ENCODE measurements at places on chromosomes 1 and 21.

DNA sequence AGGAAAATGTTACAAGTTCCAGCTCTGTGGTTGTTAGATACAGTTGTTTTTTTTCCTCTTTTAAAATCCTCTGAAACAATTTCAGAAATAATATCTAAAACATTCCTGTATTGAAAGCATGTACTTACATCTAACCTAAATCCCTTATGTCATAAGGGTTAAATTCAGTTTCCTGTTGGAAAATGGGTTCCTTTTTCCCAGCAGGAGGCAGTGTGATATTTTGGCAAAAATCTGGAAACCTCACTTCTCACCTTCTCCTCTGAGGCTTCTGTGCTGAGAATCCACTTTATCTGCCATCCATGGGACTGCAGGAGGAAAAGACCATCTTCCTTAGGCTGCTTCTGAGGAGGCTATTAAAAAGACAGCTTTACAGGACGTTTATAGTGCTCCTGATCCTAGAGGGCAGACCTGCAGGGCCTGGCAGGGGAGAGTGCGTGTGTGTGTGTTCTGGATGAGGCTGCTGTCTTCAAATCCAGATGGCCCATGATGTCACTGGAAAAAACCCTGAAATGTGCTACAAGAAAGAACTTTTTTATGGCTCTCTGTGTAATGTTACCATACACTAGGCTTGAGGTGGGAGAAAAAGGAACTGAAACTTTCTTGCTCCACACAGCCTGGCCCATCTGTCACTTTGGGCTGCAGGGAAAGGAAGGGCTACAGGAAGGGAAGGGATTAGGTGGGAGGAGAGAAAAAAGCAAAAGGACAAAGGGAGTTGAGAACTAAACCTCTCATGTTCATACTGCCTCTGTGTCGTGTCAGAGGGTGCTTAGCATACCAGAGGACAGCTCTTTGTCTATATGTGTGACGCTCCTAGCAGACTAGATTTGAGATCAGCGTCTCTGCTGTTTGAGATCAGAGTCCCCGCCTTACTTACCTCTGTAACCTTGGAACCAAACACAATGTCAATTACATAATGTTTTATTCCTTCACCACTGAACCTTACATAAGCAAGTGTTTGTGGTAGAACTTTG, 379.2 kb upstream of the SPAG17 start:
- no peak for DNase-seq

- DNase-seq: no peak
These were observed 38.6 kb downstream of the LHX4 start for GRCh38 chr1:180268556-180269075.

DNA sequence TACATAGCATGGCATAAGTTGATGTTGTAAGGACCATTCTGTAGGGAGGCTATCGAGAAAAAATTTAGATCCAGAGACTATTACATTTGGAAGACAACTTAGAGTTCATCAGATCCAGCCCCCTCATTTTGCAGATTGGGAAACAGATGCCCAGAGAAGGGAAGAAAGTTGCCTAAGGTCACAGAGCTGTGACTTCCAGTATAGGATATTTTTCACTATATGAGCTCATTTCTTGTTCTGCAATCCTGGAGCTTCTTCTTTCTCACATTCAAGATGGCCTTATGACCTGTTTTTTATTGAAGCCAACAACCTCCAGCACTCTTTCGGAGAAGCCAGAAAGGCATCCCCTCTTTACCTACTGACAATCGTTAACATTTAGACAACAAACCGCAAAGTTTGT, 421.8 kb upstream of the PLXNA2 start:
- no peak for DNase-seq

- DNase-seq: no peak
These were observed 11.8 kb downstream of the PDPN start for GRCh38 chr1:13595411-13595810.

GRCh38 chr1:66503841-66504470, 30.0 kb upstream of the SGIP1 start:
- DNase-seq: no peak

DNA sequence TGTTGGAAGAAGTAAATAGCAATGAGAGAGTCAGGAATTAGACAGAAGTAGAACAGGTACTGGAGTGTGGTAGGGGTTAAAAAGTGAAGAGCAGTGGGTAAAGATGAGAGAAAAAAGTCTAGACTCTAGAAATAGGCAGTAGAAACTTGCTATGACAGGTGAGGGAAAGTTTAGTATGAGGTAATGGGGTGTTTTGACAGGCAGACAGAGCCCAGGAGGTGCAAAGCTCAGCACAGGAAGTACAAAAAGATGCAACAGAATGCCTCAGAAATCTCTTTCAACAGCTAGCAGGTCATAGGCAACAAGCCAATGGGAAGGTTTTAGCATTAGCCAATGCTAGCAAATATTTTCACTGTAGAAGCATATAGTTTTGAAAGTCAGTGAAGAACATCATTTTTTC, 319.1 kb upstream of the SGIP1 start:
- no peak for DNase-seq

DNA sequence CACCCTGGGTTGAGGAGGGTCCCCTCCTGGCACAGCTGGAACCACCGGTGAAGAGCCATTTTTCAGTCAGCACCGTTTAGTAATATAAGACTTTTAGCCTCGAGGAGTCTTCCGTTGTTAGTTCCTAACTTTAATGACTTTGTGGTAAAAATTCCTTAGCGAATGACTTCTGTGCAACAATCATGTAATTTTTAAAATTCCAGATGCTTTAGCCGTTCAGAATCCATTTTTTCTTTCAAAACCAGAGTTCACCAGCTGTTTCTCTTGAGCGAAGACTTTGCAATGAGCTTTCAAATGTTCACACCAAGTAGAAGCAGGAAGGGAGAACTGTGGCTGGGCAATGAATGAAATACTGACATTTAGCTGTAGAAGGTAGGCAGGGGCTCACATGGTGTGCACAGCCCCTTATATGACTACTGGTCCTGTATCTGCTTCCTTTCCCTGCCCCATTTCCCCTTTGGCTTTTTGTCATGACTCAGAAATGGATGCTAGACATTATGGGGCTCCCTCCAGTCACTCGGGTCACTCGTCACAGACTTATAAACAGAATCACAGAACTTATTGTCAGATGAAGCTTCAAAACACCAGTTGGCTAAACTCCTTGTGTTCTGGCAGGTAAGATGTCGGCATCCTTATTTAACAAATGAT, 4.1 kb downstream of the DISC1 start:
- DNase-seq: no peak

GRCh38 chr1:82153272-82153629, 352.5 kb downstream of the ADGRL2 start:
- no peak for DNase-seq

DNA sequence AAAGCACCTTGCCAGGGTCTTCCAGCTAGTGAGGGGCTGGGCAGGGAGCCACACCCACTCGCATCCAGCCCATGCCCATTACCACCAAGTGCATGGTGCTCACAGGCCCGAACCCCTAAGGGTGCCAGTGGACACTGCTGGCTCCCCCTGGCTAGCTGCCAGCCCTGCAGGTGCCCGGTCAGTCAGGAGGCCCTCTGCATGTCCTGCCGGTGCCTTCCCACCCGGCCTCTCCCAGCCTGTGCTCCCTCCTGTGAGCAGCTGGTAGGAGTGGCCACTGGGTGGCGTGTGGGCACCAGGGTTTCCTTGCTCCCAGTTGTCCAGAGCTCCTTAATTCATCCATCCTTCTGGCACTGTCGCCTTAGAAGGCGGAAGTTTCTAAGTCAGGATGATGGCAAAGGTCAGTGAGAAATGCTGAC, 33.4 kb downstream of the QSOX1 start:
- DNase-seq: no peak

- DNase-seq: no peak
These were observed 149.9 kb downstream of the SYF2 start for GRCh38 chr1:25082216-25082899.

DNA sequence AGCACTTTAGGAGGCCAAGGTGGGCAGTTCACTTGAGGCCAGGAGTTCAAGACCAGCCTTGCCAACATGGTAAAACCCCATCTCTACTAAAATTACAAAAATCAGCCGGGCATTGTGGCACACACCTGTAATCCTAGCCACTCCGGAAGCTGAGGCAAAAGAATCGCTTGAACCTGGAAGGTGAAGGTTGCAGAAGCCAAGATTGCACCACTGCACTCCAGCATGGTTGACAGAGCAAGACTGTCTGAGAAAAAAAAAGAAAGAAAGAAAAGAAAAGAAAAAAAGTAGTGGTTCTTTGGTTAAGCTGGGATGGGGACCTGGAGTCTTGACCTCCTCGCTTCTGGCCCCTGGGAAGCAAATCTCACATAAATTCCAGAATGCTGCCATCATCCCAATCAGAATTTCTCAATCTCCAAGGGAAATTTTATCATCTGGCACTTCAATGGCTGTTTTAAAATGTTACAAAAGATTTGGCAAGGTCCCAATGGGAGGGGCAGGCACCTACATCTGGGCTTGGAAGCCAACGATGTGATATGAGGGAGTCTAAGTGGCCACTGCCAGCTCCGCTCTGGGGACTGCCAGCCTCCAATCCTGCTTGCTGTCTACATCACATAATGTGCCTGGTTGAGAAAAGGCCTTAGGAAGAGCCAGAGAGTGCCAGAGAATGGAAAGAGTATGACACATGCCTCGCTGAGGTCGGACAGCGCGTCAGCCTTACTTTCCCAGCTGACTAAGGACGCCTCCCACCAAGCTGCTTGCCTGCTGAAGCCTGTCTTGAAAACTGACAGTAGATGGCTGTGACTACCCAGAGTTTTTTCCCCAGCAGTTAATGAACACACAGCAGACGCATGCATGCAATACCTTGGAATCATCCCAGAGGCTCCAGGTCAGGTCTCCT, 42.1 kb upstream of the SRP9 start:
- DNase-seq: peak; percentile 16

GRCh38 chr1:109476825-109477224, 6.9 kb upstream of the ATXN7L2 start:
- DNase-seq: no peak

DNA sequence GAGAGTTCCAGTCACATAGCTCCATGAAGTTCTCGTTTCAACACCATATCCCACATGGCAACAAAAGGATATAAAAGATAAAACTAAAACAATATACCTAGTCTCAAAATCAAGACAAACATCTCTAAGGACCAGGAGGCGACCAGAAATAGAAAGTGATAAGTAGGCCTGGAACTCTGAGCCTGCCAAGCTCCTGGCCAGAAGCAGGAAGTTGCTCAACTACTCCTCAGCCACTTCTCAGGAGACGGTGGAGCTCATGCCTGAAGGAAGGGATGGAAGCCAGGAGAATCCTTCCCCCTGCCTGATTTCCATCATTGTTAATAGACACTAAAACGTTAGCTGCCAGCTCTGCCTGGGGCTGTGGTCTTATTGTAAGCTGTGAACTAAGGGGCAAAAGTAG, 94.7 kb downstream of the DISP1 start:
- no peak for DNase-seq

DNA sequence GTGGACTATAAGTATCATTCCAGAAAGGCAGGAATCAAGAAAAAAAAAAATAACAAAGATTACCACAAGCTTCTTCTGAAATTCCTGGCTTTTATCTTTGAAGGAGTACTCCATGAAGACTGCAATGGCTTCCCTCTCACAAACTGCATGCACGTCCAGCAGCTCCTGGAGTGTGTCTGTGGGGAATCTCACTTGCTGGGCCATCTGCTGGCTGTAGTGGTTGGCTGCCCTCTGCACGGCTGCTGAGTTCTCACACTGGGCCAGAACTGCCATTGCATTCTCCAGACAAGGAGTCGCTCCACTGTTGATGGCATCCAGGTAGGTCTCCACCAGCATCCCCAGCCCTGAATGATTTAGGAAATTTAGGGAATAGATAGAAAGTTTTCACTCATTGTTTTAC, 23.3 kb upstream of the GBP2 start:
- peak; percentile 6 for DNase-seq

DNA sequence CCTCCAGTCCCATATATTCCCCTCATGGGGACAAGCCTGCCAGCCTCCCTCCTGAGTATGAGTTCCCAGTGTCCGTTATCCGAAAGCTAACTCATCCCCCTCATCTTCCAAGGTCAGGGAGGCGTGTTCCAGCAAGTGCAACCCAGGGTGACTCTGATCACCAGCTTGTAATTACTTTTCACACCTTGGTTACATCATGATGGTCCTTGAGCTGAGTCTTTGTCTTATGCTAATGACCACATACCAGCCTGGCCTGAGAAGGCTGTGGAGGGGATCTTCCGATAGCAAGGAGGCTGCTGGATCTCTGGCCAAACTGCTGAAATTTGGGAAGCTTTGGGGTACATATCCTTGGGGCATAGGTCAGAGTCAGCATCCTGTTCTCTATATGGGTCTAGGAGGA, 99.6 kb downstream of the DDX20 start:
- no peak for DNase-seq

DNA sequence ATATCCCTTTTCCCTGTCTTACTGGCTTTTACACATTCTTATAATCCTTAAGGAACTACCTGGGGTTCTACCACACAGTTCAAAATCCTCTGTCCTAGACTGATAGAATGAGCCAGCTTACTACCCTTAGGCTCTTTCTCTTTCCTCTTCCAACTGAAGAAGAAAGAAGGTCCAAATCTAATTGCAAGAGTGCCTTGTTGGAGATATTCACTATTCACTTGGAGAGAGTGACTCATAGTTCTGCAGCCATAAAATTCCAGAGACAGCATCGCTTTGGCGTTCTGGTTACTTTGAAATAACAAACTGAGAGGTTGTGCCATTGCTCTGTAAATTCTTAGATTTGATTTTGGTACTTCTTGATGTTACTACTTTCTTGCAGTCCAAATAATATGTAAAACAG, 4.2 kb downstream of the CADM3 start:
- DNase-seq: no peak

DNA sequence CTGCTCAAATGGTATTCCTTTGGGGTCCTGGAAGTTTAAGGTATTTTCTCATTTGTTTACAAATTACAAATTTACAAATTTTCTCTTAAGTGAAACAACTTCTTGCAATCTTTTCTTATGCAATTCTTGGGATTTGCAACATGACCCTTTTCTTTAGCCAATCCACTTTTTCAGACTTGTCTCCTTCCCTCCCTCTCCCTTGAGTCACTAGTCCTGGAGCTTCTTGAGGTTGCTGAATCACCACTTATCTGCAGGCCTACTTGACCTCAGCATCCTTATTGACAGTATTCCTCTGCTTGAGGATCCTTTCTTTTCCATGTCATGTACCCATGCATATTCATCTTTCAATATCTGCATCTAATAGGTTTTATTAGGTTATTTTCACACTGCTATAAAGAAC, 302.8 kb upstream of the ADAMTS5 start:
- no peak for DNase-seq

DNA sequence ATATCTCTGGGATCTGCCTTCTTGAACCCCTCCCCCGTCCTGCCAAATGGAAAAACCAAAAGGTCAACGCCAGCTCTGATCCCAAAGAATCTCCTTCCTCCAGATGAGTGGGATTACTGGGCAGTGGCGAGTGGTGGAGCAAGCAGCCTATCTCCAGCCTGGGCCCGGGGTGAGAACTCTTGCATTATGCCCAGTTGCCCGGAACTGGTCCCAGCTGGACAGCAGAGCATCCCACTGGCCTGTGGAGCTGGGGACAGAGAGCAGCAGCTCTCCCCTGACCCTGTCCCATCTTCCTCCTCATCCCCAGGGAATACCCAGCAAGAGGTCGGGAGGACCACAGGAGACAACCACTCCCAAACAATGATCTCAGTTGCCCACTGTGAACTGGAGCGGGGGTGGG, 130.5 kb downstream of the TMEM53 start:
- DNase-seq: no peak
